ENCODE measurements at places on chromosomes 6 and 20.
A peak's percentile ranks its signal among the peaks of the same experiment; 100 is the strongest.

- no peak for DNase-seq
These were observed 564.2 kb downstream of the TFAP2B start for GRCh38 chr6:51382847-51383246.

GRCh38 chr20:20628314-20628713, 84.1 kb downstream of the RALGAPA2 start:
- no peak for DNase-seq

- DNase-seq, result peak; percentile 46
These were observed 8.4 kb upstream of the ABHD12 start for GRCh38 chr20:25399037-25399430.

DNA sequence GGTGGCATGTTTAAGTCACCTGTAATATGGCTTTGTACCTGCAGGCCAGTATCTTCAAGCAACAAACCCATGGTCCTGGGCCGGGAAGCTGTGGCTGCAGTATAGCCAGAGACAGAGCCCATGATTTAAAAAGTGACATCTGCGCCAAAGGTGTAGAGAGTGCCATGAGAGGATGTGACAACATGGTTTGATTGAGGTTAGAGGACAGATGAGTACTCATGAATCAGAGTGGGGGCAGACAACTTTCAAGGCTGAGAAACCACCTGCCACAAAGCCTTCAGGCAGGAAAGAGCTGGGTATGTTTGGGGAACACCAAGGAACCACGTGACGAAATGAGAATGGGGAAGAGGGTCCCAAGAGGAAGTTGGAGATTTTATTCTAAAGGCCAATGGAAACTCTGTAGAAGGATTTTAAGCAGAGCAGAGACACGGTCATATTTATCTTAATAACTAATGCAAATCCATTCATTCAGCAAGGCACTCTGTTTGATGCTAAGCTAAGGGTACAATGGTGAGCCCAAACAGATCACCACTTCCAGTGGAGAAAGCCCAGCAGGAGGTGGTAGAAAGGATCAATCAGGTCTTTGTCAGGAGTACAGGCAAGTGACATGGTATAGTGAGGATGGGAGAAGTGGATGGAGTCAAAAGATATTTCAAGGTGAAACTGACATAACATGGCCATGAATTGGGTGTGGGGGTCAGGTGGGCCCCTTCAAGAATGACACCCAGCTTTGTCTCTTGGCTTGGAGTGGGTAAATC, 3.4 kb upstream of the MICAL1 start:
- DNase-seq, result no peak

- no peak for DNase-seq
These were observed 52.1 kb downstream of the IYD start for GRCh38 chr6:150420926-150421325.

- no peak for DNase-seq
These were observed 5.6 kb upstream of the SYNE1 start for GRCh38 chr6:152642578-152643375.

DNA sequence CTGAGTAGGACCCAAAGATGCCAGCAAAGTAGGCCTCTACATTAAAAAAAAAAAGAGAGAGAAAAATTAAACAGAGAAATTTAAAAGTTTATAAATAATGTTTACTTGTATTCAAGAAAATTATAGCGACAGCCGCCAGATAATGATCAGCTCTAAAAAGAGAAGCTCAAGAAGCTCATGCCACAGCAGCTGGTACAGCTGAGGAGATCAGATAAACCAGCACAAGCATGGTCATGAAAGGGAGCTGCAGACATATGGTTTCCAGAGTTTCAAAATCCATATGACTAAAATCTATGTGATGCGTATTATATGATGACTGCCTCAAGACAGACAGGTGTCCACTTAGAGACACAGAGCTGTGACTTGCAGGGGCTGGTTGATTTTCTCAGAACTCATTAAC, 13.6 kb upstream of the HLA-C start:
- no peak for DNase-seq

GRCh38 chr6:158744986-158745430, 74.2 kb downstream of the EZR start:
- no peak for DNase-seq

- no peak for DNase-seq
These were observed 3.3 kb downstream of the PI16 start for GRCh38 chr6:36957773-36958271.

DNA sequence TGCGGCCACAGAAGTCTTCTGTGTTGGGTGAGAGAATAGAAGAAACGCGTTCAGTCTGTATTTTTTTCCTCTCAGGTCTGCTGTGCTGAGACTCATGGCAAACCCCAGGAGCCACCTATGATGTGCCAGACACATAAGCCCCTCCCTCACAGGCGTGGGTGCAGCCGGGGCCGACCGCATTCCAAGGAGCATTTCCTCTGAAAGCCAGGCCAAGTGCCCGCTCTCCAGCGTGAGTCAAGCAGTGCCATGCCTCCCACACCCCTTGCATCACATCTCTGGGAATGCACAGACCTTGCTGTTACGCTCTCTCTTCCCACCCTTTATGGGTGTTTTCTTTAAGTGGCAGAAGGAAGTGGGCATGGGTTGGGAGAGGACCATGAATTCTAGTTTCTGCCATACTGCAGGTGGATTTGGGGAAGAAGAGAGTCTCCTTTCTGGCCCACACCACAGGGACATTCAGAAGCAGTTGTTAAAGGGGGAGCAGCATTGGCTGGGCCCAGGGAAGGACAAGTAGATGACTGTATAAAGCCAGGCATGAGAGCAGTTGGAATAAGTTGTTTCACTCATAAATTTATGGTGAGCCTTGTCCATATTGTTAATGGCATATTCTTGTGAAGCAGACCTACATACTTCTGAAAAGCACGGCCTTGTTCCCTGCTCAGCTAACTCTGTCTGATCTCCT, 37.1 kb upstream of the TFAP2A start:
- DNase-seq, result no peak

GRCh38 chr6:3208775-3209113, 18.7 kb downstream of the TUBB2B start:
- no peak for DNase-seq

DNA sequence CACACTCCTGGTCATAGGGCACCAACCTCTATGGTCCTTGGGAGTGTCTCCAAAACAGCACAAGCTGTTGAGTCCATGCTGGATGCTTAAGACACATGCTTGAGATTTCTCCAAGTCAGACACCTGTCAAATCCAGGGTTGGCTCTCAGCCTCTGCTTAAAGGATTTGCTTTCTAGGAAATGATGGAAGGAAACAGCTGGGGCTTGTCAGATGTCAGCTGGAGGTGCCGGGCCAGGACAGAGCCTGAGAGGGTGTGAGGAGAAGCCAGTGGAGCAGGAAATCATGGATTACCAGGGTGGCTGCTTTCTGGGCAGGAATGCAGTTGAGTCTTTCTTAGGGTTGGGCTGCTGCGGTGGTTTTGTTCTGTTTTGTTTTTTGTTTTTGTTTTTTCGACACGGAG, 83.0 kb upstream of the FAM184A start:
- no peak for DNase-seq

GRCh38 chr6:135195522-135195921, 14.4 kb downstream of the MYB start:
- DNase-seq, result no peak

DNA sequence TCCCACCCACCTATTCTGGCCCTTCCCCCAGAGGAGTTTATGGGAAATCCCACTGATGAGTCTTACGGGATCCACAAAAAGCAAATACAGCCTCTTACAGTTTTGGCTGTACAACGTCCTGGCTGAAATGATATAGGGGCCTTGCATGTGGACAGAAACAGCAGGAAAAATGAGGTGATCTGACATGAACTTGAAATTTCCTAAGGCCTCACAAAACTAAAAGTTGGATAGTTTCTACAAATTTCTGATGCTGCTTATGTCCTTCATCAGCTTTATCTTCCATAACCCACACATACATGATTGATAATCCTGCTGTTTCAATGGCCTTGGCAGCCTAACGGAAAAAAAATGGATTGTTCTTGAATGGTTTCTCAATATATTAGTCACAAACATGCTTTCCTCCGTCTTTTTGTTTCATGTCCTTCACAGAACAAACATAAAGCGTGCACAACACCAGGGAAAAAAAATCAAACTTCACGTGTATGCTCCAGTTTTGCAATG, 118.8 kb downstream of the BMP5 start:
- no peak for DNase-seq

- DNase-seq, result no peak
These were observed 8.5 kb upstream of the PSMG4 start for GRCh38 chr6:3250231-3250675.

GRCh38 chr20:35603695-35604448, 11.8 kb upstream of the SPAG4 start:
- DNase-seq, result no peak

DNA sequence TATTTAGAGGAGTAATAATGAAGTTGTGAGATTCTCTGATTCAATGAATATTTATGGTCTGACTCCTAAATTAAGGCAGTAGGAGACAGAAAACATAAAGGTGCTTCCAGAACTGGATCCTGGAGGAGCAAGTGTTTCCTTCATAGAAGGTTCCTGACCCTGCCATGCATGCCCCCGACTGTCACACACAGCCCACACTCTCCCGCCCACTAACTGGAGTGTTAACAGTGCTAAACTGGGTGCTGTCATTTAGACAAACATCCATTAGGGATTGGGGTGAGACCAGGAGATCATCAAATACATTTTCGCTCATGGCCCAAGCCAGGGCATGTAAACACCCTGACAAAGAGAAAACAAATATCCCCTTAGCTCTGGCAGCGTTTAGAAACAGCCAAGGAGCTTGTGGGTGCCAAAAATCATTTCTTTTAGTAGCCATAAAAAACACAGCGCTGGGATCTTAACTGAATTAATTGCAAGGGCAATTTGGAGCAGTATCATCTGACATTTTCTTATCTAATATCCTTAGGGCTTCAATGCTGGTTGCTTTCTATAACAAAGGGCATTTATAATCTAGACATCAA, 46.8 kb downstream of the INSM1 start:
- no peak for DNase-seq

DNA sequence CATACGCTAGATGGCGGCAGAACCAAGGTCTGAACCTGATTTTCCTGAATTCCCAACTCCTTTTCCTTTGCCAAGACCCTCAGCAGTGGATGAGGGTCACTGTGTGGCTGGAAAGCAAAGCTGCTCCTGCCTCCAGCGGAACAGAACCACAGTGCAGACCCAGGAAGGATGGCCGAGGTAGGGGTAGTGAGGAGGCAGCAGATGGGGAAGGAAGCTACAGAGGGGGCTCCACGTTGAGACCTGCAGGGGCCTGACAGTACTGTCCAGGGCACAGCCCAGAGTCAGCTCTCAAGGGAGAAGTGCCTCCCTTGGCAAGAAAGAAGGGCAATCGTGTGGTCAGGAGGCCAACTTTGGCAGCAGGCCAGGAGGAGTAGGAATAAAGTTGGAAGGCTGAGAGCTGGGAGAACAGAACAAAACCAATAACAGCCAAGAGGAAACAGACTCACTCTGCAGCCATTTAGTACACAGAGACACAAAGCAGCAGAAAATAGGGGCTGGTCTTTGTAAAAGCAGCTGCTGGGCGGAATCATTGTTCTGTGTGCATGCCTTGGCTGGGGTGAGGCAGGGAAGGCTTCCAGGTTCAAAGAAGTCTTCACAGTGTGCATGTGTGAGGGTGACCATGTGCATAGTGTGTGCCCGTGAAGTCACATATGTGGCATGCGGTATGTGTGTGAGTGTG, 3.1 kb downstream of the GABRR2 start:
- DNase-seq, result no peak

DNA sequence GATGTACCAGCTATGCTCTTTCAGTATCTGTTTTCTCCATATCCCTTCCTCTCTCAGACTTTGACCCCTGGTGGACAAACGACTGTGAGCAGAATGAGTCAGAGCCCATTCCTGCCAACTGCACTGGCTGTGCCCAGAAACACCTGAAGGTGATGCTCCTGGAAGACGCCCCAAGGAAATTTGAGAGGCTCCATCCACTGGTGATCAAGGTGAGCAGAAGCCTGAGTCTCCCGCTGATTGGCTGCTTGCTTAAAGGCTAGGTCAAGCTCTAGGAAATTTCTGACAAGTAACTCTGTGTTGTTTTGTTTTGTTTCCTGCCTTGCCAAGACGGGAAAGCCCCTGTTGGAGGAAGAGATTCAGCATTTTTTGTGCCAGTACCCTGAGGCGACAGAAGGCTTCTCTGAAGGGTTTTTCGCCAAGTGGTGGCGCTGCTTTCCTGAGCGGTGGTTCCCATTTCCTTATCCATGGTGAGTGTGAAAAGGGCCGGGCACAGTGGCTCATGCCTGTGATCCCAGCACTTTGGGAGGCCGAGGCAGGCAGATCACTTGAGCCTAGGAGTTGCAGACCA, 28.6 kb downstream of the C6orf89 start:
- peak; percentile 26 for DNase-seq

- DNase-seq, result no peak
These were observed 82.2 kb downstream of the MYO6 start for GRCh38 chr6:75830959-75831885.

- no peak for DNase-seq
These were observed 45.3 kb upstream of the TRDN start for GRCh38 chr6:123681957-123682462.

DNA sequence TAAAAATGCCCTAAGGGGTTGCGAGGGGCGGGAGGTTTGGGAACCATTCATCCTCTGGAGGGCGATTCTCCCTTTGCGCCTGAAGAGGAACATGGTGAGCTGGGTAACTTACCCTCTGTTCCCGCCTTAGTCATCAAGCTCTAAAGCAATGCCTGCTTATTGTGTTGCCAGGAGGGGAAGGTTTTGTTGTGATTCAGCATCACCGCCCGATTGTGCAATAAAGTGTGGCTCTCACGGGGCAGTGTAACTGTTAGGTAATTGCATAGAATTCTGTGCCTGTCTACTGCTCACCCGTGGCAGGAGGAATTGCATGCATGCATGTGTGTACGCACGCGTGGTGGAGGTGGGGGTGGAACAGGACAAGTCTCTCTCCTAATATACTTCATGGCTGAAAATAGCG, 95.5 kb upstream of the AGPAT4 start:
- DNase-seq, result no peak

- DNase-seq, result no peak
These were observed 466.1 kb downstream of the BTBD3 start for GRCh38 chr20:12383821-12384220.

DNA sequence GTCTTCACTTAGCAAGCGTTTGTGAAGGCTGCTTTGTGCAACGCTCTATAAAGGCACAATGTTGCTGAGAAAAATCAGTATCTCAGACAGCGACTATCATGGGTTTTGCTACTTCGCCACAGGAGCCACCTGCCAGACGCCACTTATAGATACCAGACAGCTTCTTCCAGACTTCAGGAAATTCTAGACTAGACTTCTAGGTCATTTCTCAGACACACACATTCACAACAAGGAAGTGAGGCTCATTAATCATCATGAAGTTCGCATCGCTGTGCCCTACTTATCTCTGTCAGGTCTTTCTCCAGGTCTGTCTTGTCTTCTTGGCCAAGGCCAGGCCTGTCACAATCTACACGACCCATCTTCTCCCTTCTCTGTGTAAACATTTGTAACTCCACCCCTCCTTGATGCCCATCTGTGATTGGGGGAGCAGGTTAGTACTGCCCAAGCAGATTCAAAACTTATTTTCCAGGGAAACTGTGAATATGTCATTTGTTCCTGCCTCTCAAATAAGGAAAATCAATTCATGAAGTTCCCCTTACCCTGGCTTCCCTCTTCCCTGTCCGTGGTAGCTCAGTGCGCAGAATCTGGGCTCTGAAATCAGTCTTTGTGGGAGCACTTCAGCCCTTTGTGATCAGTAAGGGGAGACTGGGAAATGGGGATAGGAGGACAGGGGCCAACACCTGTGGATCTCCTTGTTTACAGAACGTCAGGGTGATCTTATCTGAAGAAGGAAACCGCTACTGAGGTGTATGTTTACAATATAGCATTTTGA, 115.5 kb downstream of the TNFAIP3 start:
- no peak for DNase-seq
